ENCODE measurements at places on chromosomes 7 and 10.

- DNase-seq, result no peak
Observed at GRCh38 chr10:104321226-104321625, 17.0 kb downstream of the ITPRIP start.

- no peak for DNase-seq
Observed at GRCh38 chr7:34652809-34653208, 5.2 kb upstream of the NPSR1 start.

DNA sequence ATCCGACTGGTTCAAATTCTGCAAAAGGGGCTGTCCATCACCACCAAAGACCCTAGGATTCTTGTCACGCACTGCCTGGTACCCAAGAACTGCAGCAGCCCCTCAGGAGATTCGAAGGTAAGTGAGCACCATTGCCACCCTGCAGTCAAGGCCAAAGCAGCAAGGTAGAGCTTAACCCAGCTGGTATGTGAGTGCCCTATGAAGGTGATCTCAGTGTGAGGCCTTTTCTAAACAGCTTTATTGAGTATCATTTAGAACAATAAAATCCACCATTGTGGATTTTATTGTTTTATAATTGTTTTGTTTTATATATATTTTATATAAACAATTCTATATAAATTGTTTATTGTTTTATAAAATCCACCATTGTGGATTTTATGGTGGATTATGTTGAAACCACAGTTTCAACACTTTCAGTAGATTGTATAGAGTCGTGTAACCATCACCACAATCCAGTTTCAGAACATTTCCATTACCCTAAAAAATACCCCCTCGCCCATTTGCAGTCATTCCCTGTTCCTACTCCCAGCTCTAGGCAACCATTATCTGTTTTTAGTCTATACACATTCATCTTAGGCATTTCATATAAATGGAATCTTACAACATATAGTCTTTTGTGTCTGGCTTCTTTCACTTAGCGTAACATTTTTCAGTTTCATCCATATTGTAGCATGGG is 20.1 kb upstream of the CALU start:
- DNase-seq, result no peak

- no peak for DNase-seq
Observed at GRCh38 chr10:77832238-77832637, 94.3 kb downstream of the DLG5 start.

DNA sequence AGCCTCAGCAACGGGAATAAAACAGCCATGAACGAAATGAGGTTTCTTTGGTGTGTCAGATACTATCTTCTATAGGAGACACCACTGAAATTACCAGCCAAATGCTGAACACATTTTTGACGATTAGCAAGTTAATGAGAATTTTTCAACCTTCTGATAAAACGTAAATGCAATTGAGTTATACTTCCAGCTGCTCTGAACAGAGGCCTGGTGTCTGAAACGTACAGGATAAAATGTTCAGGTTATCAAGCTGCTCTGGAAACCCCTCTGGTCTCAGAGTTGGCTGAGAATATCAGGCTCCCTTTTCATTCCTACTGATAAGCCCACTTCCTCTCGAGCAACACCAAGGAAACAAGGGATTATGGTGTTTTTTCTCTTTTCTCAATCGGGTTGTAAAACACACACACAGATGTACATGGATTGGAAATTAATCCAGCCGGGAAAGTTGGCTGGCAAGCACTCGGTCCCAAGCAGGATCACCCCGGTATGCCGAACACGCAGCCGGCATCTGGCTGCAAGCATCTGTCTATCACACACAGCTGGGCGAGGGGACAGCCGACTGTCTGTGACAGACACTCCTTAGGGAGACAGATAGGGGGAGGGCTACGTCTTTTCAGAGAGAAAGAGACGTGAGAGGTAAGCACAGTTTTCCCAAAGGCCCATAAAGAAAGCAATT is 171.8 kb downstream of the PRKAG2 start:
- no peak for DNase-seq

GRCh38 chr10:22681783-22682183 is 32.6 kb downstream of the PIP4K2A start:
- no peak for DNase-seq

GRCh38 chr10:101065481-101066145 is 3.8 kb downstream of the KAZALD1 start:
- DNase-seq, result no peak

DNA sequence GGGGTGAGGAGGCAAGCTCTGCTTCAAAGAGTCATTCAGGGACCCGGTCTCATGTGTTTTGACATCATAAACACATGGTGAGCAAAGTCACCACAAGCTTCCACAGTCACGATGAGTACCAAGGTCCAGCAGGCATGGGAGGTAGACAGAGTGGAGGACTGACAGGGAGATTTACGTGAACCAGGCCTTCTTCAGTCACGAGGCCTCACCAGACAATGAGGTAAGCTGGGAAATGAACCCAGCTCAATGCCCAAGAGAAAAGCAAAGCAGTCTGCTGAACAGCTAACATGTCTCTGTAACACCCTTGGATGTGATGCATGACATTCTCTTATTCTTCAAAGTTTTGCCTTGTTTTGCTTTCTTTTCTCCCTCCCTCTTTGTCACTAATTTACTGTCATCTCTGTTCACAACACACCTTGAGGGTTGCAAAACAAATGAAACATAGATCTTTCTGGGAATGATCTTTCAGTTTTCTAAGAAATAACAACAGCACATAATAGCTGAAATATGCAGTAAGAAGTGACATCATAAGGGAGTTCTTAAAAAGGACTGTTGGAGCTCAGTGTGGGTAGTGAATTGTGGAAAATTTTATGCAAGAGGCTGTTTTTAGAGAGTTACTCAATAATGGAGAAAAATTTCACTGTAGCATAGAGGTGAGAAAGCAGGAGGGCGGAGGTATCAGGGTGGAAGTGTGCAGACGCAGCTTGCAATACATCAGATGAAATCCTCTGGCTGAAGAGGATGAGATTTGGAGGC is 9.0 kb downstream of the PPP1R17 start:
- no peak for DNase-seq

- DNase-seq, result no peak
Observed at GRCh38 chr7:129127601-129128000, 16.9 kb upstream of the TSPAN33 start.

GRCh38 chr7:4768597-4769569 is 6.5 kb upstream of the AP5Z1 start:
- DNase-seq, result no peak

DNA sequence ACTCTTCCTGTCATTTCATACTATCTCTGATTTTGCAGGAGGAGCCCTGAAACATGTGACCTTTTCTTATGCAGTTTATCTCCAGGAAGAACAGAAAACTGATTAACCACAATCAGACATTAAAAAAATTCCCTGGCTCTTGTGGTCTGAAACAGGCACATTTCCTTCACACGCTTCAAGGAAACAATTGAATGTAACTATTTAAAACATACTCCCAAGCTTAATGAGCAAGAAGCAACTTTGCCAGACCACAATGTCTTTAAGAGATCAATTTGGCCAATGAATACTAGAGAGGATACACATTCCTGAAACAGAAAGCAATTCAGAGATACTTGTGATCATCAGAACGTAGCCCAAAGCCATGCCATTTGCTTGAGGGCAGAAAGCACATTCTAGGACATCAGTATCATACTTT is 65.8 kb downstream of the PIP4K2A start:
- no peak for DNase-seq

- DNase-seq, result no peak
Observed at GRCh38 chr7:377080-378040, 87.4 kb downstream of the FOXL3 start.

- no peak for DNase-seq
Observed at GRCh38 chr10:88805361-88805760, 2.8 kb downstream of the LIPM start.

DNA sequence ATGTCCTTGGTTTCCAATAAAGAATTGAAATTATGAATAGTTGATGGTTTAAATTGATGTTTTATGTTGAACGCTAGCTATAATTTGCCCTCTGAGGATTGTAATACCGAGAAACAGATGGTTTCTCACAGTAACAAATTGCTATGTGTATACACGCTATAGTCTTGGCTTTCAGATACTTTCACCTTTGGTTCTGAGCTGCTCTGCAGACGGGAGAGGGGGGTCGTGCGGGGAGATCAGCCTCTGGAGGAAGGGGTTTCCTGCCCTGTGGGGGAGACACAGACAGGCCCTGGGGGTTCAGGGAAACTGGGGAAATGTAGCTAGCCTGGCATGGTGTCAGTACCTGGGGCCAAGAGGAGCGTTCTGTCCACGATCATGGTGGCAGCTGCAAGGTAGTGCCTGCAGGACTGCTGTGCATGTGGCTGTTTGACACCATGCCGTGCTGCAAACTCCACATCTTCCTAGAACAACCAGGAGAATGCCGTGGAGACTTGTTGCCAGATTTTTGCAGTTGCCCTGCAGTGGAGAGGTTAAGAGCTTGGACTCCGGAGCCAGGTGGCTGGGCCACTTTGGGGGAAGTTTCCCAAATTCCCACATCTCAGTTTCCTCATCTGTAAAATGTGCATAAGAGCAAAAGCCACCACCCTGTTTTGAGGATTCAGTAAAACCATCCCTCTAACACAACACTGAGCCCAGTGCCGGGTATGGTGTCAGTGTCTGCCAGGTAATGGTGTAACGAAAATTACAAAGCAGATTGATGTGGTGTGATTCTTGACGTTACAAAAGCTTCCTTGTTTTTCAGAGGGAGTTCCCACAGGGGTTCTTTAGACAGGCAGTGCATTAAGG is 167.9 kb downstream of the CUX1 start:
- DNase-seq, result no peak

- DNase-seq, result no peak
Observed at GRCh38 chr7:155702616-155703015, 58.2 kb downstream of the RBM33 start.

DNA sequence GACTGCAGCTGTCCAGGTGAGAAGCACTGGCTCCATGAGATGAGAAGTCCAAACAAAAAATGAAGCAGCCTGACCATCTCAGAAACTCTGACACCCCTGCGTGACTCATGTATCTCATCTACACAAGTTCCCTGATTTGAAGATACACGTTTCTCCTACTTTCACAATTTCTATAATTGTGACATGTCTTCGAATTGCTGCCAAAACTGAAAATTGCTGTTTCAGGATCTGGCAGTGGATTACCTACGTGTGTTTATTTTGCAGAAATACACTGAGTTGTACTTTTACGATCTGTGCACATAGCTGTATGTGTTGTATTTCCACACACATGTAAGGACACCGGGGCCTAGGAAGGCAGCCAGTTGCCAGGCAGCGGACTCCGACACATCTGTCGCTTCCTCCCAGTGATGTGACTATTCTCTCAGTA is 53.2 kb downstream of the LARP4B start:
- no peak for DNase-seq

DNA sequence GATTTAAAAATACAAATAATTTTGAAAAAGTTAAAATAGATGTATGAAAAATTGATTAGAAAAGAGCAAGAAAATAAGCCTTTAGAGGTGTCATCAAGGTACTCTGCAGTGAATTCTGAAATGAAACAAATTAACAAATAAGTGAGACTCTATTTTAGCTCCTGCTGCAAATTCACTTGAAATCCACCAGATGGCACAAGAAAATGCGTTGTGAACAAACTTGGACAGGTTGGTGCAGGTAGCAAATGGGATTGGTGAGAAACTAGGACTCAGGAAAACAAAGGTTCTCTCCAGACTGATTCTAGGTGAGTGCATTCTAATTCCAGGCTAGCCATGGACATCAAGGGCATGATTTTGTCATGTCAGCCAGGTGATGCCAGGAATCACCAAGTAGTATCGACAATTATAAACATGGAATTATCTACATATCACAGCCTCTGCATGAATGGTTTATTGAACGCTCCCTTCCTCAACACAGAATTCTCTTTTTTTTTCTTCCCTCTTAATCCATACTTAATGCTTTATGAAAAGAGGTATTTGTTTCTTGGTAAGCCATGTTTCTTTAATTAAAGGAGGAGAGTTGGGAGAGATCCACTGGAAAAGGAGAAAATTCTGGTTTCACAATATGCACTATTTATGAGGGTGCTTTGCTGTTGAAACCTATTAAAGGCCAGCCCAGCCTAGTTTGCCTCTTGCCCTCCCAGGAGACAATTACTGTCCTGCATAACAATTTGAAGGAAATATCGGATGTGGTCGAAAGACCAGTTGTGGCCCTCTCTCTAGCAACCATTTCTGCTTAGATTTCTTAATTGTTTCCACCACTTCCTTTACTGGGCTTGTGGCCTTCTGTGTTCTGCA is 118.1 kb downstream of the ZNF365 start:
- DNase-seq, result no peak

- DNase-seq, result no peak
Observed at GRCh38 chr10:81696609-81697388, 178.2 kb upstream of the NRG3 start.

DNA sequence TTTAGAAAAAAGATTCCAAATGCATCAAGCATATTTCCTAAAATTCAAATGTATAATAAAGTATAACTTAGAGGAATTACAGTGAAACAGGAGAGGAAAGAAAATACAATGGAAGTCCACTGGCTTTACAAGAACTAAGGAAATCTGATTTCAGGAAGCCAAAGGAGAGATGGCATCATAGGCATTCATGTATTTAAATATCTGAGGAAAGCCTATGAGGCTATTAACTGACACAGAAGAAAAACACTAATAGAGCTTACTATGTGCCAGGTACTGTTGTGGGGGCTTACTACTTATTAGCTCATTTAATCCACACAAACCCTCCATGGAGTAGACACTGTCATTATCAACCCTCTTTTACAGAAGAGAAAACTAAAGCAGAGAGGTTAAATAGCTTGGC is 92.2 kb downstream of the SRPK2 start:
- no peak for DNase-seq

- DNase-seq, result no peak
Observed at GRCh38 chr10:128992770-128993169, 474.3 kb upstream of the MGMT start.

GRCh38 chr10:6396652-6397051 is 183.4 kb downstream of the PRKCQ start:
- no peak for DNase-seq

GRCh38 chr10:24731942-24732341 is 8.3 kb upstream of the ARHGAP21 start:
- DNase-seq, result no peak

DNA sequence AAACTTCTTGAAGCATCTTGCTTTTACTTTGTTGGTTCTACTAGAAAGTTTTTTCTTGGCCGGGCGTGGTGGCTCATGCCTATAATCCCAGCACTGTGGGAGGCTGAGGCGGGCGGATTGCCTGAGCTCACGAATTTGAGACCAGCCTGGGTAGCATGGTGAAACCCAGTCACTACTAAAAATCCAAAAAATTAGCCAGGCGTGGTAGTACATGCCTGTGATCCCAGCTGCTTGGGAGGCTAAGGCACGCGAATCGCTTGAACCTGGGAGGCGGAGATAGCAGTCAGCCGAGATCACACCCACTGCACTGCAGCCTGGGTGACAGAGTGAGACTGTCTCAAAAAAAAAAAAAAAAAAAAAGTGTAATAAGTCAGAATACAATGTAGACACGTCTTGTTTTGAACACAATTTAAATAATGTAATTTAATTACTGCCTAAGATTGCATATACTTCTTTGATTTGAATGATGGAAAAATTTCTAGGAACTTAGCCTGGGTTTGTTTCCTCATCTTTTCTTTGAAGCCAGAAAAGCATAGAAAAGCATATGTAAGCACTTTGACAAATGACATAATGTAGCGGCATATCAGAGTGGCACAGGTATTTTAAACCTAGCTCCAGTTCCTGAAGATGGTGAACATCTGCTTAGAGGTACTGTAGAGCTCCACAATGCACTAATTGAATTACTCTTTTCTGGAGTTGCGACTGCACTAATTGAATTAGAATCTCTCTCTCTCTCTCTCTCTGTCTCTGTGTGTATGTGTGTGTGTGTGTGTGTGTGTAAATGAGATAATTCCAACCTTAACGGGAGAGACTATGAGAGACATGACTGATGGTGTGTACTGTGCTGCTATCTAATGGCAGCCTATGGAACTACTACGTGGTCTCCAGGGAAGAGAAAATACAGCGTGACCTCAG is 87.8 kb downstream of the BTRC start:
- no peak for DNase-seq

Measured in activated T-cell treated with anti-CD3 and anti-CD28 coated beads for 48 hours (primary cell).